ENCODE measurements at places on chromosomes 1 and 21.
A peak's percentile ranks its signal among the peaks of the same experiment; 100 is the strongest.

DNA sequence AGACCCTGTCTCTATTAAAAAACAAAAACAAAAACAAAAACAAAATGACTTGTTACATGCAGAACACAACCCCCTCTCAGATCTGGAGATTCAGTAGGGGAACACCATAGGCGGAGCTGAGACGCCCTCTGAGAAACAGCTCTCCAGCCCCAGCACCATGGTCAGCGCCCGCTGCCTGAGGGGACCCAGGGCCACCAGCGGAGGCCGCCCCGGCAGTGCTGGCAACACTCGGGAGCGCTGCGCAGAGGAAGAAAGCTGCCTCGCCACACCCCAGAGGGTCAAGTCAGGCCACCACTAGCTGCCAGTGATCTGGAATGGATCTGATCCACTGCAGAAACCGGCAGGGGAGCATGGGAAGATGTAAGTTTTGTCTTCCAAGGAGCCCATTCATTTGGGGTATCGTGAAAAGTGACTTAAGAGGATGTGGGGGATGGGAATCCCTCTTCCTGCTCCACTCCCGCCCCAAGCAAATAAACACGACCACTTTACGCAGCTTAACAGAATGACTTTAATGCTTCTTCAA, 3.1 kb downstream of the ACTA1 start:
- H3K4me3 ChIP-seq, result peak overlapping the region; percentile 56
- H3K27me3 ChIP-seq, result peaks cover 67% of the 10 kb centered on the region
- H3K27ac ChIP-seq, result no peak overlapping the region
- no peaks in the 10 kb centered on the region for H3K36me3 ChIP-seq

DNA sequence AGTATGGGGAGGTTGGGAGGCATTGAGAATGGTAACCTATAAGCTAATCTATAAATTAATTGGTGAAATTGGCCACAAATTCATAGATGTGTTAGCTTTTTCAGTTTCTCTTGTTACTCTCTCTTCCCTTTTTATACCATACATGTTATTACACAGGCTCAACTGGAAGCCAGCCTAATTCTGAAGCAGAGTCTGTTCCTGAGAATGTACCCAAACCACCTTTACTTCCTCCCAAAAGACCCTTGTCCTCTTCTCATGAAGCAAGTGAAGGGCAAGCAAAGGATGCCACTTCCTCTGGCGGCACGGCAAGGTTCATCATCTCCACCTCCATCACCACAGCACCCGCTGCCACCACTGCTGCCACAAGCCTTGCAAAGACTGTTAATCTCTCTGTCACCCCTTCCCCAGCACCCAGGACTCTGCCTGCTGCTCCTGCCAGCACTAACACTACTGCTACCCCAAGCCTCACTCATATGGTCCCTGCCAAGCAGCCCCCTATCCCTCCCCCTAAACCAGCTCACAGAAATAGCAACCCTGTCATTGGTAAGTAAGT, 39.5 kb upstream of the RCC1 start:
- H3K4me1 ChIP-seq, result peaks cover 9% of the 10 kb centered on the region
- H3K4me3 ChIP-seq, result no peak overlapping the region

DNA sequence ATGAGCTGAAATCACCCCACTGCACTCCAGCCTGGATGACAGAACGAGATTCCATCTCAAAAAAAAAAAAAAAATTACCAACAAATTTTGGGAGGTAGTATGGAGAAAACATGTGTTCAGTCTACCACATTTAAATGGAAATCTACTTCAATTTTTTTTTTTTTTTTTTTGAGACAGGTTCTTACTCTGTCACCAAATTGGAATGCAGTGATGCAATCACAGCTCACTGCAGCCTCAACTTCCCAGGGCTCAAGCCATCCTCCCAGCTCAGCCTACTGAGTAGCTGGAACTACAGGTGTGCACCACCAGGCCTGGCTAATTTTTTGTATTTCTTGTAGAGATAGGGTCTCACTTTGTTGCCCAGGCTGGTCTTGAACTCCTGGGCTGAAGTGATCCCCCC, 82.1 kb downstream of the GFI1 start:
- no peak for DNase-seq
- no peaks in the 10 kb centered on the region for H3K4me1 ChIP-seq
- H3K36me3 ChIP-seq, result peaks cover 4% of the 10 kb centered on the region
- H3K4me3 ChIP-seq, result no peak overlapping the region
- H3K27me3 ChIP-seq, result no peaks in the 10 kb centered on the region

DNA sequence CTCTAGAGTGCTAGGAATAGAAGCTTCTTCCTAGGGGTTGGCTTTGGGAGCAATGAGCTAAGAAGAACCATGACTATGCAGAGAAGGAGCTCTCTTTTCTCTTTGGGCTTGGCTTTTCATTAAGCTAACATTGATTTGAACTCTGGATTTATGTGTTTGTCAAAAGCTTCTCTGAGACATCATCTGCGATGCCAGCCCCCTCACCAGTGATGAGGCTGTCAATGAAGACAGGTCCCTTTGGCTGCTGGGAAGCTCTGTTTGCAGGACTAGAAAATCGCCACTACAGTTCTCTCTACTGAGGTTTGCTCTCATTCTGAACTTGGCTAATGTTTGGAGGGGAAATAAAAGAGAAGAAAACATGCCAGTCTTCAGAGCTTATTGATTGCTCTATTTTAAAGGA, 185.0 kb downstream of the PCP4 start:
- H3K27ac ChIP-seq, result no peak overlapping the region
- H3K27me3 ChIP-seq, result peaks cover 1% of the 10 kb centered on the region
- no peaks in the 10 kb centered on the region for H3K36me3 ChIP-seq
- no peak for DNase-seq
- no peak overlapping the region for H3K4me3 ChIP-seq

DNA sequence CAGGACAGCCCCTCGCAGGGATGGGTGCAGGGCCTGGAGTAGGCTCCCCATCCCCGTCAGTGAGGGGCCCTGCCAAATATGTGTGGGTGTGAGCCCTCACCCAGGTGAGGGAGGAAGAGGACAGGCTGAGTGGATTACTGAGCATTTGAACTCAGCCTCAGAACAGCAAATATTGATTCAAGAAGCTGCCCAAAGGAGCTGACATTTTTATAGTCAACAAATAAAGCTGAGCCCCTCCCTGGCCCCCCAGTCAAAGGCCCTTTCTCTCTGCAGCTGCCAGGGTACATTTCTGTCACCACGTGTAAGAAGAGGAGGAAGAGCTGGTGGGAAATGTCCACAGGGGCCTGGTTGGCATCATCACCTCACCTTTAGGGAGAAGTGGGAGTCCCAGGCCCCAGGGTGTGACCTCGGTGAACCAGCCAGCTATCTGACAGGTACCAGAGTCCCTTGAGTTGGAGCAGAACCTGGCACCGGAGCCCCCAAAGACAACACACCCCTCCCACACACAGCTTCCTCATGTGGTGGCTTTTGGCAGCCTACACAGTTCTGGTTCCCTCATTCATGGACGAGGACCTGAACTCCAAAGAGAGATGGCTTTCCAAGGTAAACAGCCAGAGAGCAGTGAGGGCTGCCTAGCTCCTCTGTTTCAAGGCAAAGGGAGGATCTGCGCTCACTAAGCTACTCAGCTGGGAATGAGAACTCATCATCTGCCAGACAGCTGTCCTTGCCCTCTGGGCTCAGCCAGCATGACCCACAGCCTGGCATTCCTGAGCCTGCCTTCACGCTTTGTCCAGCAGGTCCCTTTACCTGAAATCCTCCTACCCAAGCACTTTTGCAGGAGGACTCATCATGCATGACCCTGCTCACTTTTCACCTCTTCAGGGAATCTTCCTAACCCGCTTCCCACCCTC, 43.0 kb upstream of the TENT5C start:
- H3K4me1 ChIP-seq, result no peaks in the 10 kb centered on the region
- no peak overlapping the region for H3K27ac ChIP-seq
- H3K27me3 ChIP-seq, result no peaks in the 10 kb centered on the region
- peaks cover 3% of the 10 kb centered on the region for H3K36me3 ChIP-seq
- no peak for DNase-seq

- H3K4me1 ChIP-seq, result no peaks in the 10 kb centered on the region
- H3K27ac ChIP-seq, result no peak overlapping the region
- H3K27me3 ChIP-seq, result no peaks in the 10 kb centered on the region
- H3K4me3 ChIP-seq, result no peak overlapping the region
These were observed 28.8 kb upstream of the SYDE2 start for GRCh38 chr1:85229574-85230097.

- peaks cover 20% of the 10 kb centered on the region for H3K4me1 ChIP-seq
- DNase-seq, result no peak
- peaks cover 42% of the 10 kb centered on the region for H3K27me3 ChIP-seq
- H3K36me3 ChIP-seq, result no peaks in the 10 kb centered on the region
These were observed 4.9 kb upstream of the KCNJ10 start for GRCh38 chr1:160074865-160075264.

- H3K27me3 ChIP-seq, result no peaks in the 10 kb centered on the region
- no peak overlapping the region for H3K4me3 ChIP-seq
- H3K36me3 ChIP-seq, result no peaks in the 10 kb centered on the region
These were observed 82.0 kb downstream of the NPHP4 start for GRCh38 chr1:5910276-5910620.

DNA sequence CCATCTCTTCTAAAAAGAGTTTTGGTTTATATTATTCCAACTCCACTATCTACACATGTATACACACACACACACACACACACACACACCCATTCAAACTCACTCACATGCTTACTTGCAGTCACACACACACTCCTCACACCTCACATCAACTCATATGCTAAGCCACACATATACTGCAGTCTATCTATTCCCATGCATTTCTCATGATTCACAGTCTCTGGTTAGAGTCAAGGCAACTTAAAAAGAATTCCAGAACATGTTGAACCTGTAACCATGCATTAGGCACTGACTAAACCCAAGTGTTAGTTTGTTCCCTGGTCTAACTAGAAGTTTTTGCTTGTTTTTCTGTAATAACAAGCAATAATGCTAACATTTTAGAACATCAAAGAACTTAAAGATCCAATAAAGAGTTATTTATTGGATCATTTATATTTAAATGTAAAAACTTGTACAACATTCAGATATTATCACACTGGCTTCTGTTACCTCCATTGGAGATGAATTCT, 931.1 kb downstream of the PLA2G4A start:
- no peaks in the 10 kb centered on the region for H3K4me1 ChIP-seq
- H3K4me3 ChIP-seq, result no peak overlapping the region
- no peaks in the 10 kb centered on the region for H3K27me3 ChIP-seq
- DNase-seq, result no peak
- no peaks in the 10 kb centered on the region for H3K36me3 ChIP-seq

GRCh38 chr1:167698313-167698712, 23.5 kb upstream of the MPZL1 start:
- no peak overlapping the region for H3K4me3 ChIP-seq
- no peak for DNase-seq
- H3K4me1 ChIP-seq, result no peaks in the 10 kb centered on the region
- no peak overlapping the region for H3K27ac ChIP-seq
- no peaks in the 10 kb centered on the region for H3K27me3 ChIP-seq

- no peak overlapping the region for H3K27ac ChIP-seq
- DNase-seq, result peak; percentile 81
- H3K36me3 ChIP-seq, result peaks cover 24% of the 10 kb centered on the region
- peaks cover 25% of the 10 kb centered on the region for H3K4me1 ChIP-seq
These were observed 1.1 kb downstream of the CKS1B start for GRCh38 chr1:154975409-154976059.

- no peaks in the 10 kb centered on the region for H3K27me3 ChIP-seq
- peak overlapping the region; percentile 76 for H3K27ac ChIP-seq
- peaks cover 65% of the 10 kb centered on the region for H3K4me1 ChIP-seq
- H3K4me3 ChIP-seq, result no peak overlapping the region
These were observed 7.7 kb downstream of the ENSA start for GRCh38 chr1:150621497-150622302.

- no peaks in the 10 kb centered on the region for H3K36me3 ChIP-seq
- no peak overlapping the region for H3K27ac ChIP-seq
- no peak overlapping the region for H3K4me3 ChIP-seq
- peak; percentile 48 for DNase-seq
These were observed 36.8 kb downstream of the CITED4 start for GRCh38 chr1:40825435-40825788.

- no peak for DNase-seq
- no peak overlapping the region for H3K27ac ChIP-seq
- H3K4me1 ChIP-seq, result peaks cover 43% of the 10 kb centered on the region
- no peaks in the 10 kb centered on the region for H3K27me3 ChIP-seq
- no peak overlapping the region for H3K4me3 ChIP-seq
These were observed 56.7 kb downstream of the AKT3 start for GRCh38 chr1:243793298-243793697.

DNA sequence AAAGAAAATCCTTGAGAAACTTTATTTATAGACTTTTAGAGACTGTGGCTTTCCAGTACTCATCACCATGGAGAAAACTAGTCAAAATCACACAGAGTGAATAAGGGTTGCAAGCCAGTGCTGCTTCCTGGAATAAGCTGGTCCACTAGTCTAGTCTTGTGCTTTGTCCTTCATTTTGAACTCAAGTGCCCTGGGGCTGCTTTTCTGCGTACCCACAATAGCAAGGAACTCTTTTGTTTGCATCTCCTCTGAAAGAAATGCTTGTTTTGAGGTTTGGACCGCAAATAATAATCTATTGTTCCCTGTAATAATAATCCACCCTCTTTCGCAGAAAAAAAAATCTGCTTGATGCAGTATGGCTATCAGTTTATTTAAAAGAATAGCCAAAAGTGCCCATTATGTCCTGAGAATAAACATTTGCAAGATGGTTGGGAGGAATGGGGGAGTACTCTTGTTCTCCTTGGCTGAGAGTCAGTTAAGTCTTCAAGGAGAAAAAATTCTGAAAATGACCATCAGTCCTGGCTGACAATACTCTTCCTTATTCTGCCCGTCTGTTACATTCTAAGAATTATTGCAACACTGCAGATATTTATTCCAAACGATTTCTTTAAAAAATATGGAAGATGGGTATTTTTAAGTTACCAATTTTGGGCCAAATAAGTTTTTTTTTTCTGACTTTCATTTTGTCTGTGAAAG, 41.9 kb downstream of the MPZL1 start:
- H3K27me3 ChIP-seq, result no peaks in the 10 kb centered on the region
- no peak overlapping the region for H3K27ac ChIP-seq
- DNase-seq, result no peak
- H3K36me3 ChIP-seq, result peaks cover 10% of the 10 kb centered on the region
- peaks cover 20% of the 10 kb centered on the region for H3K4me1 ChIP-seq

DNA sequence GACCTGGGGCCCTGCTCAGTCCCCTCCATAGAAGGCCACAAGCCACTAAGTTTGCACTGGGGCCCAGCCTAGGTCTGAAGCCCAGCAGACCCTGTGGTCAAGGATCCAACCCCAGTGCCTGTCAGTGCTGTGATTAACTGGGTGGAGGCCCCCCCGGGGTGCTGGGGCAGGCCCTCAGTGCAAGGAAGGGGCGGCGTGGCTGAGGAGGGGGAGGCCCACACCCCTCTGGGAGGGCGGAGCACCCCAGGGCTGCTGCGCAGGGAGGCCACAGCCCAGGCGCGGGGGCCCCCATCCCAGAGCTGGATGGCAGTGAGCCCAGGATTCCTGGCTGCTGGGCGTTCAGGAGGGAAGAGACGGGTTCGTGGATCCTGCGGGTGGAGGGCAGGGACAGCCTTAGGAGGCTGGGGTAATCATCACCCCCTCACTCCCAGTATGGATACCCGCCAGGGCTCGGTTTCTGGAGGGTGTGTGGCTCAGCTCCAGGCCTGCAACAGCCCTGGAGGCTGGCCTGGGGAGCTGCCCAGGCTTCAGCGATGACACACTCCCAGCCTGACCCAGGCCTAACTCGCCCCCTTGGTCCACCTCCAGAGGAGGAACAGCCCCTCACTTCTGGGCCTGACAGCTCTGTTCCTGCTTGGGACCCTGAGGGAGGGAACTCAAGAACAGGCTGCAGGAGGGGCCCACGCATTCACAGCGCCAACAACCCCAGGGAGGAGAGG, 890 bp downstream of the GJC2 start:
- no peaks in the 10 kb centered on the region for H3K36me3 ChIP-seq
- H3K27me3 ChIP-seq, result no peaks in the 10 kb centered on the region
- no peak overlapping the region for H3K27ac ChIP-seq
- no peak overlapping the region for H3K4me3 ChIP-seq
- DNase-seq, result peak; percentile 2

Measured in activated CD8-positive, alpha-beta T cell treated with anti-CD3 and anti-CD28 coated beads for 36 hours (primary cell).